ENCODE measurements at places on chromosomes 12 and 14.

- DNase-seq: no peak
Measured at GRCh38 chr12:83700838-83701237, 1014.1 kb downstream of the TMTC2 start.

DNA sequence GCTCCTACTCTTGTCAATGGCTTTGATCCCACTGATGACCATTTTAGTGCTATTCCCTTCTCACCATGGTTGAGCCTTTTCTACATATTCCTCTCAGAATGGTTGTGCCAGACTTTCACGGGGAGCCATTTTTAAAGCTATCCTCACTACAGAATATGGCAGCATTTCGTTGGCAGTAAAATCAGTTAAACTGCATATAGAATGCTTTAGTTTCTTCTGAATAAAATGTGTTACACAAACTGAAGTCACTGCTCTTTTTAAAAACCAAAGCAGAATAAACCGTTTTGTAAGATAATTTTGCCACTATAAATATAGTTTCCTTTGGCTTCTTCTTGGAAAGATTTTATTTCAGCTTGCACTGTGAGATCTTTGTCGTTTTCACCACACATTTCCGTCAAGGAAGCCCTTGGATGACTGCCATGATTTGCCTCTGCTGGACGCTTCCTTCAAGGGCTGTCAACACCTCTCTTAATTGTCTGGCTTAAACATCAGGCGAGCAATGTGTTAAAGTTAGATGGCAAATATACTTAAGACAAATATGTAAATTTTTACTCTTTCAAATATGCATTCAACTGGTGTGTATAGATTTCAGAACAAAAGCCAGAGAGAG lies 624.2 kb downstream of the DIO2 start:
- no peak for DNase-seq

DNA sequence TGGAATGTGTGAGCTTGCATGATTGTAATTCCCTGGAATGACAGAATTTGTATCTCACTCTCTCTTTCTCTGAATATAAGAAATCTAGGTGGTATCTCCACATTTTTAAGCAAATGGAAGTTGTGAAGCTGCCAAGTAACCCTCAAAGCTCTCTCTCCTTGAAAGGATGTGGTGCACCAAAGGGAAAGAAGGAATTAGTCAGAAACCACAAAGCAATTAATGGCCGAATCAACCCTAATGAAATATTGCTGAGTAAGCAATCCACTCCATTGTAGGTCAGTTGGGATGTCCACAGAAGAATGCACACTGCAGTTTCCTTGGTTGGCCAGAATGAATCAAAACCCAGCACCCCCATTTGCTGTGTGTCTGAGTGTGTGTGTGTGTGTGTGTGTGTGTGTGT lies 153.5 kb downstream of the KCNA5 start:
- DNase-seq: no peak

- DNase-seq: no peak
Measured at GRCh38 chr14:91352728-91353692, 64.6 kb downstream of the CCDC88C start.

DNA sequence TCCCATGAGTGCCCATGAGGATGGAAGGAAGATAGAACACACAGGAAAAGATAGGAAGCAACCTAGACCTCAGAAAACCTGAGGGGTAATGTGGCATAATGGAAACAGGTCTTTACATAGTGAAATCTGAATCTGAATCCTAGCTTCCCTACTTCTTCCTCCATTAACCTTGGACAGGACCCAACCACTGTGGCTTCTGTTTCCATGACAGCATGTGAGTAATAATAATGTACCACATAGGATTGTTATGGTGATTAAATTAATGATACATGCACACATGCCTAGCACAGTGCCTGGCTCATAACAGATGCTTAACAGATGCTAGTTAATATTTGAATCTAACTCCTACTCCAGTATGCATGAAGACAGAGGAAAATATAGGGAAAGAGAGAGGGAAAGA lies 11.2 kb downstream of the TTC9 start:
- no peak for DNase-seq

GRCh38 chr14:105332350-105332874 lies 17.9 kb downstream of the PACS2 start:
- DNase-seq: no peak

DNA sequence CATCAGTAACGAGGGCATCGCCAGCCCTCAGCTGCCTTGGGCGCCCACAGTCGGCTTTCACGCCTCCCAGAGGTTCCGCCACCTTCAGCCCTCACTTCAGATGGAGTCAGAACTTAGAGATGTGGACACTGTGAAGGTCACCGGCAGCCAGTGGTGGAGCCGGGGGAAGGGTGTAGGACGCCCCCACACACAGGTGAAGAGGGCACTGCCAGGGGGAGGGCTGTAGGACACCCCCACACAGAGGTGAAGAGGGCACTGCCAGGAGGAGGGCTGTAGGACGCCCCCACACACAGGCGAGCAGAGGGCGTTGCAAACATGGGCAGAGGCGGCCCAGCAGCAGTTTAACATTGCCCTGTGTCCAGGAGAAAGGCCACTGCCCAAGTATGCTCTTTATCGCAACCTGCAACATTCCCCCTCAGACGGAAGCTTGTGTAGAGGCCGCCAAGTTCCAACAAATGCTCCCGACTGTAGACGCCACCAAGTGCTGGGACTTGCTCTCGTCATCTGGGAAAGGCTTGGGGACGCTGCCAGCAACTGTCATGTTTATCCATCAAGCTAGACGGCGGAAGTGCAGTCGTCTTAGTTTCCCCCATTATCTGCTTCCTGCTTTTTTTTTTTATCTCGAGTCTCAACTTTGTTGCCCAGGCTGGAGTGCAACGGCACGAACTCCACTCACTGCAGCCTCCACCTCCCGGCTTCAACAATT lies 4.9 kb upstream of the ANKLE2 start:
- peak; percentile 64 for DNase-seq

DNA sequence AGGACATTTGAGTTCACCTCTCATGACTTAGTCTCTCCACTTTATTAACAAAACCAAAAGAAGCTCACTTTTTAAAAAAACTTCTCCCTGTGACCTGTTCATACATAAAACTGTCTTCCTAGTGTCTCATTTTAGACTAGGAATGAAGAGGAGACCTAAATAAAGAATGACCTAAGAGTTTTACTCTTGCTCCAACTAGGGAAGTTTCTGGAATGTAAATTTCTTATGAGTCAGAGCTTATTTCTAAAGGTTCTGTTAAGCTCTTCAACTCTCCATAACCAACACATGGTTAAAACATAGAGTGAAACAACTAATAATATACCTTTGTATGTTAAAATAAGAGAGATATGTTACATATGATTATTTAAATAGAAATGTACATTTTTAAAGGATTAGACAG lies 369.8 kb downstream of the EMP1 start:
- no peak for DNase-seq

- no peak for DNase-seq
Measured at GRCh38 chr12:78209846-78210505, 379.3 kb downstream of the NAV3 start.

- no peak for DNase-seq
Measured at GRCh38 chr14:60197629-60198303, 32.6 kb upstream of the DHRS7 start.

- no peak for DNase-seq
Measured at GRCh38 chr12:40874868-40875267, 182.6 kb downstream of the CNTN1 start.

- DNase-seq: no peak
Measured at GRCh38 chr14:21063479-21063878, 5.9 kb downstream of the RNASE8 start.

- DNase-seq: no peak
Measured at GRCh38 chr12:130873825-130874224, 2.0 kb downstream of the RAN start.

GRCh38 chr12:69002969-69003368 lies 70.0 kb upstream of the CPM start:
- DNase-seq: no peak

GRCh38 chr14:23612802-23613201 lies 23.4 kb upstream of the DHRS2 start:
- no peak for DNase-seq

DNA sequence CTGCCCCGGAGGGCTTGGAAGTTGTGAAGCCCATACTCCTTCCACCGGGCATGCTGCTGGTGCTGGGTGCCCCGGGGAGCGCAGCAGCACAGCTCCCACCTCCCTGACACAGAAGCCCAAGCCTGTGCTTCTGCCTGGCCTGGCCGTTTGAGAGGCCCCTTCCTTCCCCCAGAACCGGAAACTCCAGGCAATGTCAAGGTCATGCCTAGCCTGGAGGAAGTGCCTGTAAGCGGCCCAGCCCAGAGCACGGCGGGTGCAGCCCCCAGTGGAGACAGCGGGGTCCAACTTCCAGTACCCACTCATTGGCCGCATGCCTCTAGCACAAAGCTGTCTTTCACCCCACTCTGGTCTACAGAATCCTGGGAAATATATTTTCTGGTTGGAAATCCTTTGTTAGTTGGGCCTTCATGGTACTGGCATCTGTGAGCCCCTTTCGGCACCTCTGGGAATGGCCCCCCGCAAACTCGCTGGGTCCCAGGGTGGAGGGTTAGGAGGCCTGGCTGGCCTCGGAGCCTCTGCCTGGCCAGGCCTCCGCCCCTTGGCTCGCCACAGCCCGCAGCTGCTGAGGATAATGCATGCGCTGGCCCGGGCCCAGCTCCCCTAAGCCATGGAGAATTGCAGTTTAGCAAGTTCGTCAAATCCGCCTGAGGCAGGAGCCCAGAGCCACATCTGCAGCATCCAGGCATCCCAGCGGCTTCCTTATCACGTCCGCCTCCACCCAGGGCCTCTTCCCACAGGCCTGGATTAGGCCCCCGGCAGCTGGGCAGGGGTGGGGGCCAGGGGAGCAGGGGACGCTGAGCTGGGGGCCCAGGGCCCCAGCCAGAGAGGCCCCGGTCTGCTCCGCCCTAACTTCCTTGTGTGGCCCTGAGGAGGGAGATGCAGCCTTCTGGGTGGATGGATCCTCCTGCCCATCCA lies 48.9 kb upstream of the DLK1 start:
- peak; percentile 61 for DNase-seq

- DNase-seq: no peak
Measured at GRCh38 chr14:30873308-30874119, 845 bp upstream of the COCH start.

GRCh38 chr14:24659916-24660570 lies 26.1 kb upstream of the GZMB start:
- no peak for DNase-seq

- peak; percentile 37 for DNase-seq
Measured at GRCh38 chr14:62179367-62180018, 417.3 kb downstream of the SNAPC1 start.

- DNase-seq: no peak
Measured at GRCh38 chr12:12806784-12807516, 6.2 kb upstream of the DDX47 start.

- DNase-seq: no peak
Measured at GRCh38 chr14:28661171-28661772, 105.3 kb upstream of the FOXG1 start.

DNA sequence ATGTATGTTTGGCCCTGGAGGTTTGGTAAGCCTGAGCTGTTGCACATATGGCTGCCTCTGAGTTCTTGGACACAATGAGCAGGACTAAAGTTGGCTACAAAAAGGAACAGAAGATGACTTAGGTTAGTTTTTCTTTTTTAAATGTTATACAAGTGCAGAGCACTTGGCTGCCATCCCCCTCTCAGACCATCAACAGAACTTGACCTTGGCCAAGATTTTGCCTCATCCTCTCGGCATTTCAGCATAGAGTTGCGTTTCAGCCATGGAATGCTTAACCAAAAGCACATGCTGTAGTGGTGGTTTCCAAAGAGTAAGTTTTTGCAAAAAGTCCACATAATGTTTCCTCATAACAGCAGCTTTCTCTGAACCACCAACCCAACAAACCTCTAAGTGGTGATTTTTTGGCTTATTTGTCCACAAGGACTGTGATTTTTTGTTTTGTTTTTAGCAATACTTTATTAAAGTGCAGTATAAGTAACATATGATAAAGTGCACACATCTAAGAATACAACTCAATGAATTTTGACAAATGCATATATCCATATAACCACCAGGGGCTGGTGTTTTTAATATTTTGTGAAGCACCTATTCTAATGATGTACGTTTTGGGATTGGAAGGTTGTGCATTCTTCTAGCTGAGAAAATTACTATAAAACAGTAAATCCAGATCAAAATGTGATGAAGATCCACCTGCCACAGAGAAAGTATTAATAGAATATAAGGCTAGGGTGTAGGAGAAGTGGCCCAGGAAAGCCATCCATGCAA lies 12.1 kb upstream of the GALNT16 start:
- peak; percentile 36 for DNase-seq

- no peak for DNase-seq
Measured at GRCh38 chr12:49801141-49802063, 26.8 kb downstream of the NCKAP5L start.

GRCh38 chr12:94793191-94793595 lies 142.8 kb upstream of the TMCC3 start:
- no peak for DNase-seq

GRCh38 chr14:29242755-29243754 lies 476.5 kb downstream of the FOXG1 start:
- DNase-seq: no peak

DNA sequence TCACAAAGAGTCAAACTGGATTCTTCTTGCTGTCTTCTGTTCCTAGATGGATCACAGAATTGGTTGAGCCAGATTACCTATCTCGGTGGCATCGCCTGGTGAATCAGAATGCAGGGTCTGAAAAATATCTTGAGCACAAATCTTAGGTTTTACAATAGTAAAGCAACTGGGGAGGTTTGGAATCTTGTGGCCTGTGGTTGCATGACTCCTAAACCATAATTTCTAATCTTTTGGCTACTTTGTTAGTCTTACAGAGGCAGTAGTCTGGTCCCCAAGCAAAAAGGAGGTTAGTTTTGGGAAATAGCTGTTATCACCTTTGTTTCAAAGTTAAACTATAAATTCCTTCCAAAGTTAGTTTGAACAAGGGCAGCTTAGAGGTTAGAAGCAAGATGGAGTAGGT lies 1488.5 kb upstream of the FLRT2 start:
- no peak for DNase-seq

DNA sequence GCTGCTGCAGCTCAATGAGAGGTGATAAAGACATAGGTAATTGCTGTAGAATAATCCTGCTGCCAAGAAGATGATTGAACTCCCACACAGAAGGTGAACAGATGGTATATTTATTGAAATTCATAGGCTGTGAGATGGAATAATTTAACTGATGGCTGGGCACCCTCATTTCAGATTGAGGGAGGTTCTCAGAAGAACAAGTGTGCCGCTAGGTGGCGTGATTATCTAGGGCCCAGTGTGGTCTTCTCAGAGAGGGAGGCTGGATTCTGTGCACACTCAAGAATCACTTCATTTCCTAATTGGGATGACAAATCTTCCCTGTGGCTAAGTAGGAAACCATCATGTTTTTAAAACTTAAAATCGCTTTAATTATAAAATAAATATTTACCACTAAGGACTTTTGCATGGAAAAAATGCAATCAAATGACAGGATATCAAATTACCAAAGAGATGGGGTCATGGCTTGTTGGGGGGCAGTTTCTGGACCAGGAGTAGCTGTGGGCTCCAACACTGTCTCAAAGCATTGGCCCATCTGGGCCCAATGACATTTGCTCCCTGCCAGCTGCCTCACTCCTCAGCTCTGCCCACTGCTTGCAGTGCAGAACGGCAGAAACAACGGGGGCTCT lies 132.3 kb downstream of the SNAPC1 start:
- DNase-seq: peak; percentile 52

GRCh38 chr12:126033751-126034150 lies 968.5 kb downstream of the AACS start:
- no peak for DNase-seq

- DNase-seq: no peak
Measured at GRCh38 chr12:22670762-22671161, 45.8 kb downstream of the ETNK1 start.

All from hepatic stellate cell (primary cell).